ENCODE measurements at places on chromosomes 6 and 20.

DNA sequence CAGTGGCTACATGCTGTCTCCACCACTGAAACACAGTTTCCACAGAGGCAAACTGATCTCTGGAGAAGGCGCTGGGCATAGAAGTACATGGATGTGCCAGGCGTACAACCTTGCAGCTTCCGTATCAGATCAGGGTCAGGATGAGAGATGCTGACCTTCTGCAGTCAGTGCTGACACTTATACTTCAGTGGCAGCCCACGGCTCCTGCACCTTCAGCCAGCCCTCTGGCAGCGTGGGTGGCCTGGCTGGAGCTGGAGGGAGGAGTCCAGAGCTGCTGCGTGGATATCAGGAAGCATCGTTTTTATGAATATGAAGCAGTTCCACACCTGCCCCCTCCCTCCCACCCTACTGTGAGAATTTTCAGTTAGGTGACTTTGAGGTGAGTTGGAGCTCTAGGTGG, 149.3 kb downstream of the CFAP61 start:
- DNase-seq, result no peak

GRCh38 chr6:19837511-19838441, 606 bp downstream of the ID4 start:
- DNase-seq, result no peak

- peak; percentile 28 for DNase-seq
These were observed 17.9 kb downstream of the GNAS start for GRCh38 chr20:58870293-58871014.

DNA sequence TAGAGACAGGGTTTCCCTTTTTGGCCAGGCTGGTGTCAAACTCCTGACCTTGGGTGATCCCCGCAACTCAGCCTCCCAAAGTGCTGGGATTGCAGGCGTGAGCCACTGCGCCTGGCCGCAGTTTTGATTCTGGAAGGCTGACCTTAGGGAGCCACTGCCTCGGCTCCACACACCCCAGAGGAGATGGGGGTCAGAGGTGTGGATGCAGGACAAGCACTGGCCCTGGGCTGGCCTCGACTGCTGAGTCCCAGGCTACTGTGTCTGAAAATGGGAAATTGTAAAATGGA, 1.5 kb downstream of the ZBP1 start:
- no peak for DNase-seq

GRCh38 chr20:2114127-2114959, 12.7 kb downstream of the STK35 start:
- DNase-seq, result no peak

GRCh38 chr6:18070486-18070885, 52.0 kb downstream of the NHLRC1 start:
- DNase-seq, result no peak

DNA sequence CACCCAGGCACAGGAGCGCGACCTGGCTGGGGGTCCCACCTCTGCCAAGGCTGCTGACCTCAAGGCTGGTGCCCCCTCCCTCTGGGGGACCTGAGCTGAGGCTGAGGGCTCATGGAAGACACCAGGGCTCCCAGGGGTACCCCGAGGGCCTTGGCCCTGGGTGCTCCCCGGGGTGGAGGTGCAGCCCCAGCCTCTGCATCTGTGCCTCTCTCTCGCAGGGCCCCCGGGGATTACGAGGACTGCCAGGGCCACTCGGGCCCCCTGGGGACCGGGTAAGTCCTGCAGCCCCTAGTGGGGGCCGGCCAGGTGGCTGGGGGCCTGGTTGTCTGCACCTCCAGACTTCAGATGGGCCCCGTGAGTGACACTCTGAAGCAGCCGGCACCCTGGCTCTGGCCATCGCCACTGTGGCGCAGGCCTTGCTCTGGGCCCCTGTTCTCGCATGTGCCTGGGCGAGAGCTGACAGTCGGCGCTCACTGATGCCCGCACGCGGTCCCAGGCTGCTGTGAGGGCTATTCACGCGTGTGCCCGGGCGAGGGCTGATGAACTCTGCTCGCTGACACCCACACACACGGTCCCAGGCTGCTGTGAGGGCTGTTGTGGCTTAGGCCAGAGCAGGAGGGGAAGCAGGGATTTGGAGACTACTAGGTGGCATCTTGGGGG, 9.3 kb downstream of the COL9A3 start:
- DNase-seq, result no peak

GRCh38 chr6:85421972-85422371, 27.9 kb upstream of the NT5E start:
- DNase-seq, result no peak

GRCh38 chr20:1210501-1210900, 7.2 kb downstream of the C20orf202 start:
- DNase-seq, result no peak

- DNase-seq, result no peak
These were observed 26.8 kb upstream of the CLIC5 start for GRCh38 chr6:46042355-46042999.

DNA sequence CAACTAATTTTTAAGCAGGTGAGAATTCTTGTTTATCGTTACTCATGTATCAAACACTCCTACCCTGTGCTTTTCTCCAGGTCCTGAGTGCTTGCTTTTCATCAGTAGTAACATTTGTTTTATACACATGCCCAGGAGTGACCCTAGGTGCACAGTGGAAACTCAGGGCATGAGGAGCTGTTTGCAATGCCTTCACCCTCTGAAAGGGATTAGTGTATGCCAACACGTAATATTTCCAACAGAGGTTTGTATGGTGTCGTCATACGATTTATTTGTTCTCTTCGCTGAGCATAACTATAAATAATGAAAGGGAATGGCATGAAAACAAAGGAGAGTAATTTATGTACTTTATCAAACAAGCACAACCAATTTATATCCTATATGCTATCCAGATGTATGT, 537.4 kb upstream of the MMS22L start:
- no peak for DNase-seq

GRCh38 chr20:62019881-62020492, 45.7 kb downstream of the TAF4 start:
- no peak for DNase-seq

All from activated effector memory CD4-positive, alpha-beta T cell treated with Interleukin-2 at 50 U/mL for 16 hours (primary cell).